Activated T-helper 9 cell treated with anti-CD3 and anti-CD28 coated beads, Interleukin-2, amount 50 U/mL, for 16 hours (primary cell): ENCODE measurements at places on chromosomes 12 and 14.
A peak's percentile ranks its signal among the peaks of the same experiment; 100 is the strongest.

- DNase-seq, result no peak
Observed at GRCh38 chr12:3200032-3200617, 122.9 kb downstream of the TSPAN9 start.

- DNase-seq, result no peak
Observed at GRCh38 chr14:91229743-91230200, 14.7 kb downstream of the GPR68 start.

DNA sequence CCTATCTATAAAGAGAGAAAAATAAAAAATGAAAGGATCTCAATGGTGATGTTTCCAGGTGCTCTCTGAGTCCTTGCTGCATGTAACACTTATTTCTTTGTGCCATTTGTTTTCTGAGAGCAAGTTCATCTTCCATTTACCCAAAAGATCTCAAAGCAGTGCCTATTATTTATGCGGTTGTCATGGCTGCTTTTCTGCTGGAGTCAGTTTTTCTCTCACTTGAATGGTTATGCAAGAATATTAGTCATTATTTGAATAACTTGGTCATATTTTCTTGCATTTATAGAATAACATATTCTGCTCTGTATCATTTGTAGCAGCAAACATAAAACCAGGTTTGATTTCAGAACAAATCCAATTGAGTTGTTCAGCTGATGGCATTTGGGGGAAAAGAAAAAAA lies 141.8 kb upstream of the G2E3 start:
- DNase-seq, result no peak

DNA sequence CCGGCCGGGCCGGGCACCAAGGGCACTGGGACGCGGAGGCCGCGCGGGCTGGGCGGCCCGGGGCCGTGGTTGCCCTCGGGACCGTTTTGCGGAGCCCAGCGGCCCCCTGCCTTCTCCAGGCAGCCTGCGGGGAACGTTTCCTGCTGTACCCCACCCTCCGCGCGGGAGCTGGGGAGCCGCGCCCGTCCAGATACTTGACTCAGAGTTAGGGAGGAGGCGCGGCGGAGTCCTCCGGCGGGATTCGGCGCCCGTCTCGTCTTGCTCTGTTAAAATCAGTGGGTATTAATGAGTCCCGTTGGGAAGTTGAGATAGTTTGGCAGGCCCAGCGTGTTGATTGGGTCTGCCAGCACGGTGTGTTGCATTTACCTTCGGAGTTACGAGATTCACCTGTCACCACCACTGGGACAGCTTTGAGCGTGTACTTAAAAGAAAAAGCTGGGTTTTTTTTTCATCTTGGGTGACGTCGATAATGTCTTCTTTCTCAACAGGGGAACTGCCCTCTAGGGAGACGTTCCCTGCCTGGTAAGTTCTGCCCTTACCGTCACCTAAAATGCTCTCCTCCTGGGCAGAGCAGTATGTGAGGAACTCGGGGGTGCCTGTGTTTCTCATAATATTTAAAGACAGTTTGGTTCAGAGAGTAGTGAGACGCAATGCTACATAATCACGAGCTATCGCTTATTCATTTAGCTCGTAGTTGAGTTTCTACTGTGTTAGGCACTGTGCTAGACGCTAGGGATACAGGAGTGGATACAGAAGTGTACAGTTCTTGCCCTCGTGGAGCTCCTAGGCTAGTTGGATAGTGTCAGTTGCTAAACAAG lies 596 bp downstream of the DLST start:
- peak; percentile 26 for DNase-seq

DNA sequence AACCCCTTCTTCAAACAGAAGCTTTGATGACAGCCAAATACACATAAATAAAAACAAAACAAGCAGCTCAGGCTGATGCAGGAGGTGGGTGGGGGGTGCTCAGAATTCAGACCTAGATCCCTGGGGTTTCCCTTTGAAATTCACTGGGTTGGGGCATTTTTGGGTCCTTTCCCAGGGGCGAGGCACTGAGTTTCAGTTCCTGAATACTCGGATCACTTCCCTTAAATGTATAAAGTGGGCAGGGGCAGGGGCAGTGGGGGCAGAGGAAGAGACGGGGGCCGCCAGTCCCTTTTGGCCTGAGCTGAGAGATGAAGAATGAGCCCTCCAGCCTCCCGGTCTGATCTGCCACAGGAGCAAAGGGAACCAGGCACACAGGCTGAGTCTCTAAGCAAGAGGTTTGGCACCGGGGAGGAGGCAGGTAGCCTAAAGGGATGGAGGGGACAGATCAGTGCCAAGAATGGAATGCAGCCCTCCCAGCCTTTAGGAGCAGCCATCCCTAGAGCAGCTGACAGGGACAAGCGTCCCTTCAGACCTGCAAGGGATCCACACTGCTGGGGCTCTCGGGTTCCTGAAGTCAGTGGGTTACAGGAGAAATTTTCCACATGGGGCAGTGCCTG lies 20.3 kb downstream of the KDM2B start:
- DNase-seq, result no peak

- DNase-seq, result no peak
Observed at GRCh38 chr14:44405011-44405486, 102.0 kb downstream of the FSCB start.

DNA sequence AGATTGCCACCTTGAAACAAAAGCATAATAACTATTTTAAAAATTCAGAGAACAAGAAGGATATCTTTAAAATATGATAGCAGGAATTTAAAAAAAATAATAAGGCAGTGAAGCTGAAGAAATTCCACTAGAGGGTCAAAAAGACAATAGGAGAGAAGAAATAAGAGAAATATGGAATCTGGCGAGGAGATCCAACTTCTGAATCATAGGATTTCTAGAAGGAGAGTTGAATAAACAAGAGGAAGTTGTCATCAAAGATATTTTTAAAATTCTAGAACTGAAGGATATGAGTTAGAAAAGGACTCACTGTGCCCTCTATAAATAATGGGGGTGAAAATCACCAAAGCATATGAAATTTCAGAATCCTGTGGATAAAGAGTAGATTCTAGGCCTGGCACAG lies 26.8 kb upstream of the TOMM20L start:
- no peak for DNase-seq

DNA sequence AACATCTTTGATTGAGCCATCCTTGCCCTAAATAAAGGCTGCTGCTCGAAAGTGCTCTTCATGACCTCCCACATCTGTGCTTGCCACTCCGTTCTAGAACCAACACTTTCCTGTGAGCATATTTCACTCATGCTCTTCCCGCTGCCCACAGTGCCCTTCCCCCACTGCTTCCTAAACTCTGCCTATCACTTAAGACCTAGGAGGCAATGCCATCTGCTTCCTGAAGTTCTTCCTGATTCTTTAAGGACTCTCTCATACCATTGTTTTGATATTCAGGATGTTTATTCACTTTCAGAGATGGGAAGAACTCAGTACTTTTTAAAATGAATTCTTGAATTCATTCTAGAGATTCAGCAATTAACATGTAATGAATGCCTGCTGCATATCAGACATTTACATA lies 49.9 kb downstream of the ZFYVE21 start:
- no peak for DNase-seq

GRCh38 chr14:59175404-59175803 lies 13.1 kb upstream of the DAAM1 start:
- no peak for DNase-seq

DNA sequence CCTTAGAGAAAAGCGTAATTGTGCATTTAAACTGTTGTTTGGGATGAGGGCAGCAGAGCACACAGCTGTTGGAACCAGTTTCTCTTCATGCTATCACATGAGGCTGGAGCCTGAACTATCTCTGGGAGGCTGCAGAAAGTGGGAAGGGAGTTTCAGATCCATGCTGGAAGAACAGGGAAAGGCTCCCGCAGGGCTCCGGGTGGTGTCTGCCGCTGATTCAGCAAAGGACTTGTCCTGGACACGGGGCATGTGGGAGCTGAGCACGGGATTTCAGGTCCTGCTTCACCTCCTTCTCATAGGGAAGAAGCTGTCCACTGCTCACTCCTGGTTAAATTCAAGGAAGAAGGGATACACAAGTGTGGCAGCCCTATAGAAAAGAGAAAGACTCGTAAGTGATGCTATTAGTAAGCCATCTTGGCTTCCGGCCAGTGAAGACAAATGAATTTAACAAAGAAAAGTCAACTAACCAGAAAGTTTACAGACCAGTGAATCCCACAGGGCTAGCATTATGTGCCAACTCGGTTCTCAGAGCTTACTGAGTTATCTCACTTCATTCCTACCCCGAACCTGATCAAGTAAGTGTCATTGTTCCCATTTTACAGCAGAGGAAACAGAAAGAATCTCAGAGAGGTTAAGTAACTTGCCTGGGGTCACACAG lies 6.7 kb upstream of the FZD10 start:
- no peak for DNase-seq

DNA sequence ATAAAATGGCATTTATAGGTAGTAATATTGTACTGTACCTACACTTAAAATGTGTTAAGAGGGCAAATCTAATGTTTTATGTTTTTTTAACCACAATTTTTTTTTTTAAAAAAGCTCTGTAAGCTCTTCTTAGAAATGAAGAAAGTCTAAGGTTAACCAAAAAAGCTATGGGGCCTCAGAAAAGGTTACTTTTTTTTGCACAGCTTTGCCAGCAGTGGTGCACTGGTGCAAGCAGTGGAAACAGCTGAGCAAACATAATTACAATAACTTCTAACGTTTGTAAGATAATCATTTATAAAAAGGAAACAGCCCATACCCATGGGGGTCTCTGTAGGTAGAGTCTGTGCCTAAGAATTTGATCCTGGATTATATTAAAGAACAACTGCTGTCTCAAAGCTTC lies 85.1 kb upstream of the NID2 start:
- DNase-seq, result no peak

DNA sequence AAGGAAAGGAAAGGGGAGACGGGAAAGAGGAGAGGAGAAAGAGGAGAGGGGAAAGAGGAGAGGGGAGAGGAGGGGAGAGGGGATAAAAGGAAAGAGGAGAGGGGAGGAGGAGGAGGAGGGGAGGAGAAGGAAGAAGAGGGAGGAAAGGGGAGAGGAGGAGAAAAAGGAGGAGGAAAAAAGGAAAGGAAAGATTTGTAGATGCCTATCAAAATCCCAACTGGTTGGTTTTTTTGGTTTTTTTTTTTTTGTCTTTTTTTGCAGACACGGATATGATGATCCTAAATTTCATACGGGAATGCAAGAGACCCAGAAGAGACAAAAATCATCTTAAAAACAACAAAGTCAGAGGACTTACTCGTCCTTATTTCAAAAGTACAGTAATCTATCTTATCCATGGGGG lies 19.4 kb downstream of the ANGEL1 start:
- no peak for DNase-seq

DNA sequence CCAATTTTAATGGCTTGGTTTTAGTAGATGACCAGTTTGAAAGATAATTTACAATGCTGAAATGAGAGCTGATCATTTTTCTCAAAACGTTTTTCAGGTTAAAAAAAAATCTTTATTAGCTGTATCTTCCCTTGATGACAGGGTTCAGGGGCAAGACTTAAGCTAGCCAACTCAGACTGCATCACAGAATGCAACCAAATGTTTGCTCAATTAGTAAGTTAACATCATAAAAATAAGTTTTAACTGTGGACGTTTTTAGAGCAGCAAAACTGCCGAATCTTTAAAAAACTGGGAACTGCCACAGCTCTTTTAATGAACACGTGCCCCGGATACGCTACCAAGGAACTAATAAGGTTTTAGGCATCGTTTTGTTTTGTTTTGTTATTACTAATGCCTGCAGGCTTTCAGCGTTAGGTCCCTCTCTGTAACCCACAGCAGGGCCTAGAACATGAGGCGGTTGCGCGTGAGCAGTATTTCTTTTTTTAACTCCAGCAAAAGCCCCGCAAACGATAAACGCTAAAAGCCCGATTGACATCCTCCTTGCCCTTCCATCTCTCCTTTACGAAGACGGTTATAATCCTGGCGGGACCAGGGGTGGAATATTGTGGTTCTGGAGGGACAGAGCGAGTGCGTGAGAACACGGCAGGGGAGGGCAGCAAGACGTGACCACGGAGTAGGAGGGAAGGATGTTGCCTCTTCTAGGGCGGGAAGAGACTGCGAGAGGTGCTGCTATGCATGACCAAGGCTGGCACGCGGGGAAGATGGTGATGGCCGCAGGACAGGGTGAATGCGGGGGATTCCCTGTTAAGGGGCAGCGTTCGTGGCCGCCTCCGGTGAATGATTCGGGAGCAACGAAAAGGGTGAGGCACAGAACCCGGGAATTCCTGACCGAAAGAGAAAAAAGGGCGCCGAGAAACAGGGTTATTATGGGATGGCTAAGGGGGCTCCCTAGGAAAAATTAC lies 652 bp downstream of the SUPT16H start:
- DNase-seq, result peak; percentile 23

GRCh38 chr12:26192142-26192541 lies 3.2 kb upstream of the SSPN start:
- DNase-seq, result no peak

DNA sequence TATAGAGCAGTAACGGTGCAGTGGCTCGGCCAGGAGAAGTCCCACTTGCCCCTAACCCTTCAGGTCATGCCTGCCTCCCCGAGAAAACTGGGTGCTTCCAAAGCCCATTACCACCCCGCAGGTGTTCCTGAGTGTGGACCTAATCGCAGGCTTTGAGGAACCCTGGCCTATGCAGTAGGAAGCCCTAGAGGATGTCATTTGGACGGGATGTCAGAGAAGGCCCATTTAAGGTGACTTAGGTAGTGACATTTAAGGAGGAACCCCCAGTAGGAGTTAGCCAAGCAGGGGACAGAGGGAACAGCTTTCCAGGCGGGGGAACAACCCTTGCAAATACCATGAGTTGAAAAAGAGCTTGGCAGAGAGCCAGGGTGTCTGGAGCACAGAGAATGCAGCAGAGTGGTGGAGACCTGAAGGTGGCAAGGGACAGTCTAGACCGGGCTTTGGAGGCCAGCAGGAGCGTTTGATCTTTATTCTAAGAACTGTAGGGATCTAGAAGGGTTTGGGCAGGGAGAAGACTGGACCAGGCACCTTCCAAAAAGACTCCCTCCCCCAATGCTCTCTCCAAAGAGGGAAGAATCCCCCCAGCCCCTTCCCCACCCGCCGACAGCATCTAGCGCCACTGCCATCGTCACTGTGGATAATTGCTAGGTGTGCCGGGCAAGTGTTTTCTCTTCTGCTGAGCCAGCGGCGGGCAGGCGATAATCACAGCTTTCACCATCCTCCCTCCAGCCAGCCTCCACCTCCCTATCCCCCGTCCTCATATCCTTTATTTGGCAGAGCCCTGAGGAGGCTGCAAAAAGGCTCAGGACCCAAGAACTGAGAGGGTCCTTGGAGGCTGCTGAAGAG lies 33.3 kb upstream of the BEGAIN start:
- DNase-seq, result no peak

- DNase-seq, result no peak
Observed at GRCh38 chr12:6950811-6951540, at the start of gene PTPN6. TSS of gene PTPN6 (plus strand) at chr12:6951356. CDS start at chr12:6951513, 157 bp downstream.

DNA sequence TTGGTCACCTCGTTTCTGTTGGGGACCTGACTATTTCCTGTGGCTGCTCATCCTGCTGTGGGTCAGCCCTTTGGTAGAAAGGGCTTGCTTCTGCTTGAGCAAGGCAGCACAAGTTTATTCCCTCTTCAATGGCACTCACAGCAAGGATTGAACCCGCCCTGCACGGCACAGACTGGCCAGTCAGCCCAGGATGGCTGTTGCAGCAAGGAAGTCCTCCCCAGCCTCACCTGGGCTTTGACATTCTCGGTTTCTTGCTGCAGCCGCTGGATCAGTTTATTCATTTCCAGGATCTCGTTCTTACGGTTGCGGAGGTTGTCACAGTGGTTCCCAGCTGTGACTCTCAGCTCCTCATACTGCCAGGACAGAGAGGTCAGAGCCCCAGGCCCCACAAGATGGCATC lies 9.5 kb downstream of the KRT82 start:
- no peak for DNase-seq
